Activated T-cell treated with anti-CD3 and anti-CD28 coated beads, Interleukin-2, amount 50 U/mL, for 24 hours (primary cell): ENCODE measurements at places on chromosomes 2 and 18.

DNA sequence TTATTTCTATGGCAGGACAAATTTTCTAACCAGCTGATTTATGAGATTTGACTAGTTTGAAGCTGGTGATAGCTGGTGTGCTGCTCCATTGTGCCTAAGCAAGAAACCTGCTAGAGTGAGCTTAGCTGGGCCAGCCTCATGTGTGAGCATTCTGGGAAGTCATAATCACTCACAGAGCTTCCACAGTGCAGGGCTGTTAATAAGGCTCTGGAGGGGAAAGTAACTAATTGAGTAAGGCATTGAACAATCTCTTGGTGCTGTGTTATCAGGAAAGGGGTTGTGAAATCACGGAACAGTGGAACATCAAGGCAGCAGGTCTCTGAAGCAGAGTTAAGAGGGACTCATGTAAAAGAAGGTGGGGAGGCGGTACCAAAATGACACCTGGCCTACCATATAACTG is 772.6 kb downstream of the MBD2 start:
- DNase-seq, result no peak

- DNase-seq, result no peak
These were observed 403 bp downstream of the TMEM127 start for GRCh38 chr2:96265349-96265839.

GRCh38 chr2:171433763-171434012 is at the start of gene METTL8:
TSS of gene METTL8 (minus strand) at chr2:171433990. CDS start at chr2:171392185, 41,805 bp downstream.
- no peak for DNase-seq

- DNase-seq, result no peak
These were observed 23.9 kb upstream of the SCYGR5 start for GRCh38 chr2:227642656-227643055.

- DNase-seq, result no peak
These were observed 2.7 kb upstream of the FECH start for GRCh38 chr18:57589161-57589560.

GRCh38 chr18:36744261-36744876 is 84.4 kb downstream of the TPGS2 start:
- no peak for DNase-seq

DNA sequence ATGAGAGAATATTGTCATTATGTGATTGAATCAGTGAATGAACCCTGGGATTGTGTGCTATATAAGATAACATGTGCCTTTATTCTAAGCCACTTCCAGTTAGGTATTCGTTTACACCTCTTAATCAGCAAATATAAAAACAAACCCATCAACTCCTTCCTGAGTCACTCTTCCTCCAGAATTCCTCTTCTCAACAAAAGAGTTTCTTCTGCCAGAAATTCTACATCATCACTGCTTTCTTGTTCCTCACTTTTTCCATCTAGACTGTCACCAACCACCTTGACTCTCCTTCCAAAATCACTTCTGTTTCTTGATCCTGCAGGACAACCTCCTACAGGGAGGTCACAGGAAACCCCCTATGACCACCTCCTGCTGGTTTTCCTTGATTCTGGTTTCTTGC is 261.4 kb downstream of the CYP26B1 start:
- no peak for DNase-seq

- no peak for DNase-seq
These were observed 154.3 kb downstream of the UXS1 start for GRCh38 chr2:106039634-106040315.

- DNase-seq, result no peak
These were observed 54.0 kb downstream of the NAT8 start for GRCh38 chr2:73588177-73588576.
